ENCODE measurements at places on chromosomes 5 and 9.

- no peak for DNase-seq
These were observed 9.3 kb upstream of the ACSL6 start for GRCh38 chr5:132020568-132021339.

- DNase-seq = no peak
These were observed 134.0 kb upstream of the MYO10 start for GRCh38 chr5:17069995-17070511.

- DNase-seq = no peak
These were observed 48.0 kb upstream of the ADAMTS16 start for GRCh38 chr5:5092149-5092548.

GRCh38 chr9:34485822-34486221, 27.2 kb downstream of the DNAI1 start:
- no peak for DNase-seq

DNA sequence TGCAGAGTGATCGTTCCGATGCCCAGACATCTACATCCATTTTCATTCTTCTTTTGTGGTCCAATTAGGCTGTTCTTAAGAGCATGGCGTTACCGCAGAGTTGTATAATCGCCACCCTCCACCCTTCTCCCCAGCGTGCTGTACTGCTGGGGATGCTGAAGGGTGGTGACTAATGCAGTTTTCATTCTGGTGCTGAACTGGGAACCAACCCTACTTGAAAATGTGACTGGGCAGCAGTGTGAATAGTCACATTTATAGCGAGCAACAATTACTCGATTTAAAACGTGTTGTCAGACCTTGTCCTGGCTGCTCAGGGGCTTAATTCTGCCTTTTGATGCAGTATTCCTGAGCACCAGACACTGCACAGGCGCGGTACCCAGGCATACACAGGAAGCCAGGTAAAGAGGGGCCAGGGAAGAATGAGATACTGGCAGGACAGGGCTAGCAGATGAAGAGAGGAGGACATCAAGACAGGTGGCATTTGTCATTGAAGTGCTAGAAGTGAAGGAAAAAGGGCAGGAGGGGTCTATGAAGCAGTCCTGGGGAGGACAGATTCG, 719 bp upstream of the ISCA1 start:
- DNase-seq = no peak

- DNase-seq = no peak
These were observed 187.1 kb downstream of the AOPEP start for GRCh38 chr9:94913550-94913949.
